ENCODE measurements at places on chromosomes 2 and 18.
A peak's percentile ranks its signal among the peaks of the same experiment; 100 is the strongest.

- DNase-seq = no peak
Observed at GRCh38 chr2:46164529-46165301, 132.5 kb upstream of the EPAS1 start.

GRCh38 chr2:77807531-77808215, 285.5 kb upstream of the LRRTM4 start:
- DNase-seq = no peak

DNA sequence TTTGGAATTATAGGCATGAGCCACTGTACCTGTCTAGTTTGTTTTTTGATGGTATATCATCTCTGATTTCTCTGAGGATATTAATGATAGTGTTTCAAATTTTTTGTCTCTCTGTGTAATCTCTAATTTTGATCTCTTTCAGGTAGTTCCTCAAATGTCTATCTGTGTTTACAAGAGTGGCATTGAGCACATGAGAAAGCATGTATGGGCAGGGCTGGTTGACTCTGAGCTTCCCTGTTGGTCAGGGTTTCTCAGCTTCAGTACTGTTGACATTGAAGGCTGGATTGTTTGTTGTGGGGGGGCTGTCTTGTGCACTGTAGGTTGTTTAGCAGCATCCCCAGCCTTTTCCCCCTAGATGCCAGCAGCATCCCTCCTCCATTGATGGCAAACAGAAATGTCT, 79.9 kb downstream of the TMEM247 start:
- no peak for DNase-seq

- DNase-seq = no peak
Observed at GRCh38 chr18:58194028-58194427, 150.0 kb downstream of the NEDD4L start.

DNA sequence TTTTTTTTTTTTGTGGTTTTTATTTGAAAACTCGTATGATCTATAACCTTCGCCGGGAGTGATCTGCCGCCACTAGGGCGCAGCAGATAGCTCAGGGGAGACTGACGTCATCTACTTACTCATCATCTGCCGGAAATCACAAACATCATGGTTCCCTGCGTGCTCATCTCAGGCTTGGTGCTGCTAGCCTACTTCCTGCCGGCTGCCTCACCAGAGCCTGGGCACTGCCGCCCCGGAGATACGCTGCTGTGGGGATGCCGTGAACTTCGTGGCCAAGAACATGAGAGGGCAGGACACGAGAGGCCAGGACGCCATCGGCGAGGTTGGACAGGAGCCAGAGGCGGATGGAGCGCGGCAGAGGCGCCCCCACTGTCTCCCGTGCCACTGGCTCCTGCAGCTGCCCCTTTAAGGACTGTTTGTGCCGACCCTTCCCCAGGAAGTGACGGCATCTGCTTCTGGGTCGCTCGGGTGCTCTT, 68.8 kb downstream of the DOK6 start:
- peak; percentile 10 for DNase-seq

- no peak for DNase-seq
Observed at GRCh38 chr2:188146888-188147287, 144.8 kb upstream of the GULP1 start.

GRCh38 chr18:49677081-49677480, 115.2 kb downstream of the LIPG start:
- DNase-seq = no peak

- no peak for DNase-seq
Observed at GRCh38 chr18:43855376-43855775, 578.1 kb upstream of the SYT4 start.

DNA sequence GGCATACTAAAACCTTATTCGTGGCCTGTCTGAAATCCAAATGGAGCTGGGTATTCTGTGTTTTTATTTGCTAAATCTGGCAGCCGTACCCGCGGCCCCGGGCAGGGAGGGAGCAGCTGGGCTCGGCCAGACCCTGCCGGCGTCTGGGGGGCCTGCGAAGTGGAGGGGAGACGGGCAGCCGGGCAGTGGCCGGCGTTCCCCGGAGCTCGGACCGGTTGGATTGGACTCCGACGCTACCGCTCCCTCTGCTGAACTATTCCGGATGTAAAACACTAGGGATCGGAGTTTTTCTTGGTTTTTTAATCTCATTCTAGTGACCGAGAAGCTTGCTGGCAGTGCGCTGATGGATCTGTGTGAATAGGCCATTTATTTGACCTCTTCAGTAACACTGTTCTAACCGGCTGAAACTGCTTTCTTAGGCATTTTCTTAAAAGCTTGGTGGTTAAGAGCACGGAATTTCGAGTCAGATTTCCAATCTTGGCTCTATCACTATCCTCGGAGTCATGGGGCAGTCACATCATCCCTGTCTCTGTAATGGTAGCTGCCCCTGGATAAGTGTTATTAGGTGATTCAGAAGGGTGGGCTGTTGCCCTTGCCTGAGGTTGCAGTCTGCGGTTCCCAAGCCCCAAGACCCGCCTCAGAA, 694 bp downstream of the UNC50 start:
- DNase-seq = no peak

- DNase-seq = no peak
Observed at GRCh38 chr2:191155608-191156071, 4.8 kb upstream of the STAT4 start.

- DNase-seq = no peak
Observed at GRCh38 chr18:58416014-58416703, 212.7 kb downstream of the ALPK2 start.

GRCh38 chr2:240477916-240478315, 42.5 kb downstream of the GPC1 start:
- DNase-seq = no peak

DNA sequence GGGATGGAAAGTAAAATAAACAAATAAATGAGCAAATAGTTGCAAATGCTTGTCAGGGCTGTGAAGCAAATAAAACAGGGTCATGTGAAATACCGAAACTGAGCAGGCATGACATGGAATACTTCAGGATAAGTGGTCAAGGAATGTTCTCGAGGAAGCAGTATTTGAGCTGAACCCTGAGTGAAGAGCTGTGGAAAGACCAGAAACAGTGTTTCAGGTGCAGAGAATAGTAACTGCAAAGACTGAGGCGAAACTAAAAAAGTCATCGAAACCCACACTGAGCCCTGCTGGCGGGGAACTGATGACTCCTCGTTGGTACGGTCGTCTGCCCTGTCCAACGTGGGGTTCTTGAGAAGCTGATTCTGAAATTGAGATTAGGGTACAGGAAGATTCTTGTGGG, 27.2 kb upstream of the MYCN start:
- DNase-seq = no peak

GRCh38 chr2:239264838-239265651, 135.8 kb downstream of the HDAC4 start:
- DNase-seq = peak; percentile 66

GRCh38 chr2:164917296-164917903, 37.9 kb downstream of the SLC38A11 start:
- no peak for DNase-seq

- no peak for DNase-seq
Observed at GRCh38 chr2:190335225-190335559, 8.2 kb upstream of the INPP1 start.

DNA sequence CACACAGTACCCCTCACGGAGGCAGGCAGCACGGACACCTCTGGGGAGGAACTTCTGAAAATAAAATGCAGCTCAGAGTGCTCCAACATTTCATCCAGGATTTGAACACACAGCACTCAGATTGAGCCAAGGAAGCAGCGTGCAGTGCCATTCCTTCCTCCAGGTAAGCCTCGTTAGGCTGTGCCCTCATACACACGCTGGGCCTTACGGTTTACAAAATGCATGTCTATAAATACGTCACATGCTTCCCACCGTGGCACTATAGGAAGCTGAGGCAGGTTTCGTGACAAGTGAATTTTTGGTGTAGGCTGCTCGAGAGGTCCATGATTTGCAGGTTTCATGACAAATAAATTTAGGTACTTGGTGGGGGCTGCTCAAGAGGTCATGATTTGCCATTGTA, 131.2 kb downstream of the MYT1L start:
- no peak for DNase-seq

DNA sequence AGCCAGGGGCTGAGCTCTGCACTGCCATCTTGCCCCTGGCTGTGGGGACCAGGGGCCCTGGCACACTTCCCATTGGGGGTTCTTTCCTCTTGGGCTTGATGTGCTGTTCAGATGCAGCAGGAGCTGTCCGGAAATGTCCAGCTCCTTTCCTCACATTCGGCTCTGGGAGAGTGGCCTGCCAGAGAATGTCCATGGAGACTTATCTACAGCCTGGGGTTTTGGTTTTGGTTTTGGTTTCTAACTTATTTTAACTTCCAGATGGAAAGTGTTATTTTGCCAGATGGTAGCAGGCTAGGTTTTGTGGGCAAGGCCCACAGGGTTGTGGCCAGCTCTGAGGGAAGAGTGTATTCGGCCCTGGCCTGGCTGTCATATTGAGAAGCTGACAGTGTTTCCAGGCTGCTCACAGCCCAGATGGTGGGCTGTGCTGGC, 177.3 kb downstream of the ANKRD30B start:
- no peak for DNase-seq

DNA sequence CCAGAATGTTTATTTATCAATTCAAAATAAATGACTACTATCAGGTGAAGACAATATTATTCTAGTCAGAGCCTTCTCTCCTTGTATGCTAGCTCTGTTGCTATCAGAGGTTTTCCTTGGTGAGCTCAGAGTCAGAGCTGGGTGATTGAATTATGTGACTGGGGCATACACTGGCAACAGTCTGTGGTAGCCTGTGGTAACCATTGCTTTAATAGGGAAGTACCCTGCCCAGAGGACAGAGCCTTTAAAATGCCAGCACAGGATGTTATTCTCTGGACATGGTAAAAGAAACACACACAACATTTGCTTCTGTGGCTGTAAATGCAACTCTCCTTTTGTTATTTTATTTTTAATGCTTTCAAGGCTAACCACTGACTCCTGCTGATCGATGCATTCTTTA, 124.7 kb downstream of the PPP1R1C start:
- DNase-seq = no peak

GRCh38 chr2:88010136-88010535, 6.2 kb downstream of the RNU2-63P start:
- no peak for DNase-seq

DNA sequence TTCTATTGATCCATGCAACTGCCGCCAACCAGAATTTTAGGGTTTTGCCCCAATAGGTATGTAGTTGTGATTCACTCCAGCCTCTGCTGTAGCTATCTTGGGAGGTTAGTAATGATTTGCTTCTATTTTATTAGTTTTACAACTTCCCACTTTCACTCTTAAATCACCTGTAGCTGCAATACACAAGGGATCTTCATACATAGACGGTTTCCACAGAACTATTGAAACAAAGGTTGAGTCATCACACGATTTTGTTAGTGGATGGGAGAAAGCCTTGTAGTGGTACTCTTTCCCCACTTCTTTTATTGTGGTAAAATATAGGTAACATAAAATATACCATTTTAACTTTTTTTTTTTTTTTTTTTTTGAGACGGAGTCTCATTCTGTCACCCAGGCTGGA, 104.2 kb upstream of the SPRED2 start:
- no peak for DNase-seq

- no peak for DNase-seq
Observed at GRCh38 chr2:207487650-207488311, 42.0 kb upstream of the CREB1 start.

Data from CD4-positive, alpha-beta T cell (primary cell).